ENCODE measurements at places on chromosomes 3 and 15. TPM values are rescaled to one million over a fixed set of nuclear protein-coding genes. Genes with fewer than 3 reads are reported as not detected.

Gene PPP1R14D
- not detected for total RNA-seq

DNA sequence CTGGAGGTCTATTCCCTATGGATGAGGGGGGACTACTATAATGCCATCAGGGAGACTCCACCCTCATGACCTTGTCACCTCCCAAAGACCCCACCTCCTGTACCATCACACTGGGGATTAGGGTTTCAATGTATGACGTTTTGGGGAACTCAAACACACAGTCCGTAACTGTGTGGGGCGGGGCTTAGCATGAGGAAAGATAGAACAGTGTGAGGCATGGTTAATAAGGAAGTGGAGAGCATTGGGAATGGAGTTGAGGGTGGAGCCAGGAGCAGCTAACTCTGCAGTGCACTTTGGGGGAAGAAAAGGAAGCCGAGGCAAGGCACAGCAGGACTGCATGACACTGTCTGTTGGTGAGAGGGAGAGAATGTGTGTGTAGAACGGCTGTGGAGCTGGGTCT, 90.9 kb upstream of the AGBL1 start:
- no peak for DNase-seq

Gene CFAP92
- total RNA-seq: 1.9 TPM

DNA sequence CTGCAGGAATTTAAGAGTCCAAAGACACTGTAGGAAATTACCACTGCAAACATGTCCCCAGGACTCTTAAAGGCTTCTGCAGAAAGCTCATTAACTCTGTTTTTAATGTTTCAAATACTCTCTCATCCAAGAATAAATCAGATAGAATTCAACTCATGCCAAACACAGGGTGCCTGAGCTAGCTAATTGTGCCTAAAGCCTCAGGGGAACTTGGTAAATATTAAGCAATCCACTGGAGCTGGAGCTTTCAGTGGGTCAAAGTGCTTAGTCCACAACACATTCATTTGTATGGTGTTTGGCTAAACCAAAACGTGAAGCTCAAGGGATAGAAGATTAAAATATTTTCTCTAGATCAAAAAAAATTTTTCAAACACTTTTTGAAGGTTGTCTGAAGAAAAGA, 131.4 kb downstream of the THRB start:
- no peak for DNase-seq

DNA sequence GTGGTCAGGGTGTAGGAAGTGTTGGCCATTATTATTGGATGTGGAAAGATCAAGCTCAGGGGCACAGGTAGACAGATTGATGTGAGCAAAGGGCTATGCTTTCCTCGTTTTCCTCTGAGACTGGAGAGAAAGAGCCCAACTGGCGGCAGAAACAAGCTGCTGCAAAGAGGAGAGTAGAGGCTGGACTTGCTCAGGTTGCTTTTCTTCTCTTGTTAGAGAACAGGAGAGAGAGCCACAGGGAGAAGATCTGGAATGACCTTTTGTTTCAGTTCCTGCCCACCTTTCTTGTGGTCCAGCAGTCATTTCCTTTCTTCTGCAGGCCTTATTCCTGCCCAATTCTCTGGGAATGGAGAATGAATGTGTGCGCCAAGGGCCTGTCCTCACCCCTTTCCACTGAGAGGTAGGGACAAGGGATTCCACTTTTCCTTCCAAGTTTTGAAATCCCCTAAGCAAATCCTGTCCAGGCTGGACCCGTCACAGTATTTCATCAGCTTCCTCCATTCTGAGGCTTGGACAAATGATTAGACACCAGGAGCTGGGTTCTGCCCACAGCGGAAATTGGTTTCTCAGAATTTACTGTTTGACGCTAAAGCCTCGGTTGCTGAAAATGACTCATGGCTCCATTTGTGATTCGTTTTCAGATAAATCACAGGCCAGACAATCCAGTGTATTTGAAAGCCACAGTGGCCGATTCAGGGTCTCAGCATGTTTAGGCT, 16.1 kb downstream of the ZNF80 start:
- DNase-seq: peak; percentile 9
